ENCODE measurements at places on chromosomes 2 and 18. TPM values are rescaled to one million over a fixed set of nuclear protein-coding genes. Genes with fewer than 3 reads are reported as not detected.

DNA sequence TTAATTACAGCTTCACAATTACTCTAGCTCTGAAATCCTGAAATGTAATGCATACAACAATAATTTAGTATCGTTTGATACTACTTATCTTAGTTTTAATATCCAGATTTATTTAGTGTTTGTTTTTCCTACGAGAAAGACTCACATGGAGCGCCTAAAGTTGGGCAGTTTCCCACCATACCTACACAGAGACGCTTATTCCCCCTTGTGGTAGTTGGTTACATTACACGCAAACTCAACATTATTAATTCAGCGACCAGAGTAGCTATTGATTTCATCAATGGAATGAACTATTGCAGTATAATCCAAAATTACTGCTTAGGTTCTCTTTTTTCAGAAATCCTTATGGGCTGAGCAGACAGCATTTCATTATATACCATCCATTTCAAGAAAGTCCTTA lies 164.0 kb upstream of the REG3G start:
- no peak for DNase-seq

- no peak for DNase-seq
Observed at GRCh38 chr2:102250278-102250821, 61.0 kb upstream of the IL1RL1 start.

GRCh38 chr2:128185576-128185975 lies 94.6 kb downstream of the UGGT1 start:
- no peak for DNase-seq

- no peak for DNase-seq
Observed at GRCh38 chr18:47826157-47827074, 104.0 kb downstream of the SMAD2 start.

GRCh38 chr2:73928963-73929347 lies 2.3 kb downstream of the DGUOK start:
- no peak for DNase-seq

GRCh38 chr2:54579682-54580620 lies 123.8 kb downstream of the SPTBN1 start:
- DNase-seq, result no peak

The UGT1A4 gene
- not detected for polyA plus RNA-seq

The OR6B2 gene
- polyA plus RNA-seq, result not detected

The SAG gene
- polyA plus RNA-seq, result not detected

All from sigmoid colon (tissue), 7 donors.